ENCODE measurements at places on chromosomes 13 and 19. TPM values are rescaled to one million over a fixed set of nuclear protein-coding genes. Genes with fewer than 3 reads are reported as not detected.

- H3K27me3 ChIP-seq = no peaks in the 10 kb centered on the region
- H3K36me3 ChIP-seq = no peaks in the 10 kb centered on the region
- no peak overlapping the region for H3K27ac ChIP-seq
- no peaks in the 10 kb centered on the region for H3K4me1 ChIP-seq
- no peak for DNase-seq
Observed at GRCh38 chr19:19514215-19514657, 1.1 kb downstream of the TSSK6 start.

DNA sequence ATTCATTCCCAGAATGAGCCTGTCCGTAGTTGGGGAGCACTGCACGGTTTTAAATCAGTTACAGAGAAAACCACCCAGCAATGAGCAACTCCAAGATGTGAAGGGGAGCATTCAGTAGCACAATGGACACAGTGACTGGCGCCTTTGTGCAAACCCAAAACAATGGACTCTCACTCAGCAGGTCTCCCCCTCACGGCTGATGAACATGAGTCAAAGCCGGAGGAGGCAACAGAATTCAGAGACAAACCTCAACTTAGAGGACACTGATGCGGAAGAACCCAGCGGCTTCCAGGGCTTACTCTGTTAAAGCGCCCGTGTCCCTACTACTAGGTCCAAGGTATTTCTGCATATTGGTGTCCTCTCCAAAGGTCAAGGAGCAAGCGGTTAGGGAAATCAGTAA is 17.7 kb downstream of the PLEKHF1 start:
- H3K36me3 ChIP-seq = no peaks in the 10 kb centered on the region
- H3K27ac ChIP-seq = no peak overlapping the region
- H3K4me3 ChIP-seq = no peak overlapping the region

GRCh38 chr19:17488593-17489391 is 18.5 kb downstream of the SLC27A1 start:
- H3K27ac ChIP-seq = no peak overlapping the region
- H3K4me3 ChIP-seq = peak overlapping the region; percentile 77
- H3K27me3 ChIP-seq = no peaks in the 10 kb centered on the region
- peaks cover 13% of the 10 kb centered on the region for H3K4me1 ChIP-seq

GRCh38 chr13:45628094-45628493 is 12.6 kb upstream of the ERICH6B start:
- H3K4me3 ChIP-seq = no peak overlapping the region
- H3K27me3 ChIP-seq = no peaks in the 10 kb centered on the region
- H3K27ac ChIP-seq = no peak overlapping the region
- peaks cover 20% of the 10 kb centered on the region for H3K4me1 ChIP-seq
- no peak for DNase-seq
- H3K36me3 ChIP-seq = no peaks in the 10 kb centered on the region

- H3K27ac ChIP-seq = no peak overlapping the region
- H3K4me3 ChIP-seq = no peak overlapping the region
- H3K36me3 ChIP-seq = no peaks in the 10 kb centered on the region
Observed at GRCh38 chr13:20239748-20240147, 7.6 kb upstream of the GJB6 start.

DNA sequence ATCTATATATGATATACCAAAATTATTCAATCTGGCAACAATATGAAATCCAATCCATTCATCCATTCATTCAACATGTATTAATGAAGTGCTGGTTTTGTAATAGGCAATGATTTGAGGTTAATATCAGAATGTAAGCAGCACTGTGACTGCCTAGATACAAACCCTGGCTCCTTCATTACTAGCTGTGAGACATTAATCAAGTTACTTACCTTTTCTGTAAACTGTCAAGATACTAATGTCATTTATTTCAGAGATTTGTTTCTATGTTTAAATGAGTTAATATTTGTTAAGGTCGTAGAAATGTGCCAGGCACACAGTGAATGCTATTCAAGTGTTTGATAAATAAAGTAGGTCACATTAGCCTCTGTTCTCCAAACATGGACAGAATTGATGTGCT is 40.9 kb downstream of the CLDN10 start:
- H3K36me3 ChIP-seq = no peaks in the 10 kb centered on the region
- no peaks in the 10 kb centered on the region for H3K4me1 ChIP-seq
- H3K27me3 ChIP-seq = no peaks in the 10 kb centered on the region
- no peak overlapping the region for H3K4me3 ChIP-seq

- H3K27me3 ChIP-seq = peaks cover 15% of the 10 kb centered on the region
- H3K4me1 ChIP-seq = no peaks in the 10 kb centered on the region
- no peak overlapping the region for H3K27ac ChIP-seq
- no peak overlapping the region for H3K4me3 ChIP-seq
- DNase-seq = no peak
Observed at GRCh38 chr19:38561053-38561606, 56.6 kb downstream of the MAP4K1 start.

- H3K27ac ChIP-seq = no peak overlapping the region
- no peak for DNase-seq
- no peak overlapping the region for H3K4me3 ChIP-seq
Observed at GRCh38 chr13:38180670-38181069, 169.0 kb upstream of the UFM1 start.

GRCh38 chr13:45907503-45907902 is 56.0 kb upstream of the SIAH3 start:
- H3K4me1 ChIP-seq = no peaks in the 10 kb centered on the region
- no peak overlapping the region for H3K27ac ChIP-seq
- no peaks in the 10 kb centered on the region for H3K27me3 ChIP-seq
- no peaks in the 10 kb centered on the region for H3K36me3 ChIP-seq
- H3K4me3 ChIP-seq = no peak overlapping the region
- no peak for DNase-seq

DNAJB1 gene
- total RNA-seq = 53.3 TPM

CALR gene
- 760 TPM for total RNA-seq

Data from GM23338 (cell line).